Mucosa of gallbladder (tissue), 1 donor: ENCODE measurements at places on chromosomes 7 and 10.

GRCh38 chr7:139714163-139714901 lies 63.5 kb downstream of the HIPK2 start:
- no peak for DNase-seq

- DNase-seq: peak; percentile 42
Observed at GRCh38 chr10:88810196-88810961, 7.8 kb downstream of the LIPM start.

- no peak for DNase-seq
Observed at GRCh38 chr7:10245406-10245805, 728.3 kb upstream of the PHF14 start.

GRCh38 chr10:61797304-61798153 lies 104.0 kb upstream of the ARID5B start:
- no peak for DNase-seq

- no peak for DNase-seq
Observed at GRCh38 chr7:64541438-64542359, 21.2 kb downstream of the ZNF680 start.

- DNase-seq: no peak
Observed at GRCh38 chr10:95789902-95790301, 33.9 kb downstream of the ENTPD1 start.

DNA sequence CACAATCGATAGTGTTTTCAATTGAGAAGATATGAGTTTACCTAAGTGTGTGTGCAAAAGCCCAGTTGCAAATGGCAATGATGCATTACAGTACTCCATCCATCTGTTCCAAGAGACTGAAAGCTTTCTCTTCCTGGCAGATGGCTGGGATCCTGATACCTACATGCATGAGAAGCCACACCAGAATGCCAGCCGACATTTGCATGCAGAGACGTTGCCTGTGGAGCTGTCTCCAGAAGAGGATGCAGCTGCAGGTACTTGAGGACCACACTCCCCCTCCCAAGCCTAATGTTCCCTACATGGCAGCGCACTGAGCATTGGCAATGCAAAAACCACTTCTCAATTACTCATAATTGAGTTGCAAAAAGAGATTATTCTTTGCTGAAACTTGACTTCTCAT lies 332.1 kb downstream of the WDR11 start:
- DNase-seq: no peak

GRCh38 chr7:24213311-24213710 lies 70.7 kb upstream of the NPY start:
- DNase-seq: no peak

- DNase-seq: peak; percentile 55
Observed at GRCh38 chr7:90625562-90625961, 29.4 kb downstream of the CDK14 start.

DNA sequence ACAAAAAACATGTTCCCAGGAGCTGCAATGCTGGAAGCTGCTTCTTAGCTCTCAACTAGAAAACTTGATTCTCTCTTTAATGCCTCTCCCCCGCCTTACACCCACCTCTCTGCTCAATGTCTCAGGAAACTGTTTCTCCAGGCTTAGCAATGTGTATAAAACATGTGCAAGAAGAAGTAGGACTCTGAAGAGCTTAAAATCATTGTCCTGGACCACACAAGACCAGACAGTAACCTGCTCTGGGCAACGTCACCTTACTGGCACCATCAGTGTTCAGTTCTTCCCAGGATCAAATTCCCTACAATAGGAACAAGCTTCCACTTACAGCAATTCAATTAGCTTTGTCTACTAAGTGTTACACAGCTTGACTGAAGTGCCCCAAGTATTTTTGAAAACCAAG lies 104.9 kb downstream of the RAPGEF5 start:
- DNase-seq: no peak

- peak; percentile 48 for DNase-seq
Observed at GRCh38 chr10:114266521-114266920, 27.5 kb downstream of the VWA2 start.

DNA sequence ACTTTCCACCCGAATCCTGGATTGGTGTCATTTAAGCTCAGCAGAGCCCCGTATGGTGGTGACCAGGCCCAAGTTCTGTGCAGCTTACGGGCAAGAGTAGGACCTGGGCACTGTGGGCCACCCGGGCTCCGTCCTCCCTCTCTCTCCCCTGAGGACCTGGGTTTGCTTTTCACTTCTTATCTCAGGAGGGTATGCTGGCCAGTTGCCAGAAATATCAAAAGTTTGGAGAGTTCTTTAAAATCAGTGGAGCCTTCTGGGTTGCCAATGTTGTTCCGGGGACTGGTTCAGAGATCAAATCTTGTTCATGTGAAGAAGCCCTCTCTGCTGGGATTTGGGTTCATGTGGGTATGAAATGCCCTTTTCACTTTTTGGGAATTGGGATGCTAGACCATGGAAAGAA lies 145.4 kb downstream of the GRK5 start:
- no peak for DNase-seq

GRCh38 chr10:14555807-14556206 lies 218.9 kb downstream of the FAM107B start:
- no peak for DNase-seq

DNA sequence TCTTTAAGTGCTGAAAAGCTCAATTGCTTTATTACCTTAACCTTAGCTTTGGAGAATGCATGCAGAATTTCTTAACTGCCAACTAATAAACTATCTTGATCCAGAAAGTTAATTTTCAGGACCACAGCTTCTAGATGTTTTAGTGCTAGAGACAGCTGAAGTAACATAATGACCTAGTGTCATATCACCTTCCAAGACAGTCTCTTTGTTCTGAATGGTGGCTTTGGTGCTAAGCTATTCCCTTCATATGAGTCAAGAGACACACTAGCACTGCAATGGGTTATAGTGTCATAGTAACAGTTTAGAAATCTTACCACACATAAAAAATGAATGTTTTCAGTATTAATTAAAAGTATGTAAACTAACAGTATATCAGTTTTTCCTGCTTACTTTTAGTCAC lies 115.4 kb upstream of the LRRN3 start:
- DNase-seq: no peak

- DNase-seq: no peak
Observed at GRCh38 chr10:91759581-91759986, 38.6 kb upstream of the TNKS2 start.

DNA sequence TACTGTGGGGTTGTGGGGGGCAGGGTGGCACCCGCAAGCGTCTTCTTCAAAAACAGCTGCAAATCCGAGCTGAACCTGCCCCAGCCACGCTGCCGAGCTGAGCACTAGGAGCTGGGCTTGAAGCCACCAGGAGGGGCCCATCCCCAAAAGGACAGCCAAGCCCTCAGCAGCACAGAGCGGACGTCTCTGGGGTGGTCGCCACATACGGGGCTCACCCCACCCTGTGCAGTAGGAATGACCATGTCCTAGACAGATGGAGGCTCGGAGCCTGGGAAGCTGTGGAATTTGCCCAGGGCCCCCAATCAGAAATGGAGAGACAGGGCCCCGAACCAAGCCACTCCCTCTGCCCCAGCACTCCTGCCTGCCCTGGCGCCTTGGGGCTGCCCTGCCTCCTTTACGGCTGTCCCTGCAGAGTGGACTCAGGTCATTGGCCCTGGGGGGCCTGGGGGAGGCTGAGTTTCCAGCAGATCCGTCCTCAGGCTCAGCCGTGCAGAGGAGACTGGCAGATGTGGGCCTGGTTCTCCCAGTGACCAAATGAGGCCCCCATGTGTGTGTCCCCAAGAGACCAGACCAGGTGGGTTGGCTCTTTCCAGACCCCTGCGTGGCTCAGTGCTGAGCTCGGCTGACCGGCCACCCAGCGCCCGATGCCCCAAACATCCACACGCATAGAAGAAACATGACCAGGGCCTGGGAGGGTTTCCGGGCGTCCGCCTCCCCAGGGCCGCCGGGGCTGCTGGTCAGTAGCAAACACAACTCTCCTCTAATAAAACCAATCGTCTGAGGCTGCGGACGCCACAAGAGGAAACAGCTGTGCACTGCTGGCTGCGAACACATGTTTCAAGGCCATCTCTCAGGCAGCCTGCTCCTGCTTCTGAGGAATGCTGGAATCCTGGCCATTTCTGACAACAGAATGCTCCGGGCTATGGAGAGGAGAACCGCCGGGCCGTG lies 54.9 kb downstream of the PDGFA start:
- no peak for DNase-seq

- DNase-seq: no peak
Observed at GRCh38 chr10:71587941-71588573, 131.5 kb downstream of the C10orf105 start.

GRCh38 chr10:53537508-53537907 lies 764.9 kb upstream of the MBL2 start:
- no peak for DNase-seq

DNA sequence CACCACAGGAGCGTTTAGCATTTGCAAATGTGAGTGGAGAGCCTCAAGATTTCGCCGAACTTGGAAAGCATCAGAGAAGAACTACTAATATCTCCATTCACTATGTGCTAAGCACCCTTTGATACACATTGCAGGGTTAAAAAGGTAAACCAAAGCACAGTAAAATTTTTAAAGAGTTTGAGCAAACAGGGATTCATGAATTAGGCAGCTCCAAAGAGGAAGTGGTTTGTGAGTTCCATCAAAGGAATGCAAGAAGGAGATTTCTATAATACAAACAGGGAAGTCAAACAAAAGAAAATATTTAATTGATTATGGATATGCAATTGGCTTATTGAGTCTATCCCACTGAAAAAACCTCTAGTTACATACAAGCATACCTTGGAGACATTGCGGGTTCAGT lies 81.1 kb upstream of the TMEM72 start:
- no peak for DNase-seq

DNA sequence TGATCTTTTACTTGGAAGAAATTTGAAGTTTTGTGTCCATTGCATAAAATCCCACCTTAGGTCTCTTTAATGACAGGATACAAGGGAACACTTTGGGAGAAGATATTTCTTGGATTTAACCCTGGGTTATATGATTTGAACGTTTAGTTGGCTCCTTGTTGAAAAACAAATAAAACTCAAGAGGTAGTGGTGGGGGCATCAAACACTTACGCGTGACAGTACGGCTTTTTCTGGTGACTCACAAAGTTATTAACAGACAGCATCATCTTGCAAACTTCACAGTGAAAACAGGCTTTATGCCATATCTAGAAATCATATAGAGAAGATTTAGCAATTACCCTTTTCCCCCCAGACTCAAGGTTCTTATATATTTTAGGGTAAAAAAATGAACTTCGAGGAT lies 699 bp downstream of the NRAP start:
- no peak for DNase-seq

DNA sequence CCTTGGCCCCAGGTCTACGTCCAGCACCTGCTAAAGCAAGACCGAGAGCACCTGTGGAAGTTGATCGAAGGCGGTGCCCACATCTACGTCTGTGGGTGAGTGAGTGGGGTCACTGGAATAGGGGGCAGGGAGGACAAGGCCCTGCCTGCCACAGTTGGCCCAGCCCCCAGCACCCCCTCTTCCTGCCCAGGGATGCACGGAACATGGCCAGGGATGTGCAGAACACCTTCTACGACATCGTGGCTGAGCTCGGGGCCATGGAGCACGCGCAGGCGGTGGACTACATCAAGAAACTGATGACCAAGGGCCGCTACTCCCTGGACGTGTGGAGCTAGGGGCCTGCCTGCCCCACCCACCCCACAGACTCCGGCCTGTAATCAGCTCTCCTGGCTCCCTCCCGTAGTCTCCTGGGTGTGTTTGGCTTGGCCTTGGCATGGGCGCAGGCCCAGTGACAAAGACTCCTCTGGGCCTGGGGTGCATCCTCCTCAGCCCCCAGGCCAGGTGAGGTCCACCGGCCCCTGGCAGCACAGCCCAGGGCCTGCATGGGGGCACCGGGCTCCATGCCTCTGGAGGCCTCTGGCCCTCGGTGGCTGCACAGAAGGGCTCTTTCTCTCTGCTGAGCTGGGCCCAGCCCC lies 8.1 kb downstream of the TMEM120A start:
- DNase-seq: no peak

- DNase-seq: no peak
Observed at GRCh38 chr10:34178196-34178595, 636.9 kb downstream of the PARD3 start.

DNA sequence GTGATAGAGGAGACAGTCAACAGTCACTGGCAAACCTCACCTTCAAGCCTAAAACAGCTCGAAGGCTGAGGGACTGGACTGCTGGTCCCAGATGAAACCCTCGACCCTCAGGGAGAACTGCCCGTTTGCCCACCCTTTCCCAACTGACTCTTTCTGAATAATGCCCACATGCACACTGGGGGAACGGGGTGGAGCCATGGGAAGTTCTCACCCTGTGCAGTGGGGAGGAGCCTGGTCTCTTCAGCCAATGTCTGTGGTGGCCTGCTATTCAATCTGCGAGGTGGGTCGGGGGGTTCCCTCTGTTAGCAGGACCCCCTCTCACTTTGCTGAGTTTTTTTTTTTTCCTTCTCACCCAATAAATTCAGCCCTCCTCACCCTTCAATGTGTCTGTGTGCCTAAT lies 14.5 kb downstream of the TOMM7 start:
- no peak for DNase-seq

- DNase-seq: no peak
Observed at GRCh38 chr10:119203006-119203405, 4.4 kb upstream of the GRK5 start.
